Tibial nerve (tissue), 4 donors: ENCODE measurements at places on chromosomes 4 and X. TPM values are rescaled to one million over a fixed set of nuclear protein-coding genes. Genes with fewer than 3 reads are reported as not detected.
A peak's percentile ranks its signal among the peaks of the same experiment; 100 is the strongest.

- DNase-seq, result peak; percentile 23
Observed at GRCh38 chr4:158172261-158173258, at the start of gene GASK1B. GASK1B (minus strand) TSS chr4:158173025; CDS start chr4:158171375, 1,650 bp downstream.

GRCh38 chrX:989959-990510 is 222.4 kb downstream of the CRLF2 start:
- peak; percentile 7 for DNase-seq

DNA sequence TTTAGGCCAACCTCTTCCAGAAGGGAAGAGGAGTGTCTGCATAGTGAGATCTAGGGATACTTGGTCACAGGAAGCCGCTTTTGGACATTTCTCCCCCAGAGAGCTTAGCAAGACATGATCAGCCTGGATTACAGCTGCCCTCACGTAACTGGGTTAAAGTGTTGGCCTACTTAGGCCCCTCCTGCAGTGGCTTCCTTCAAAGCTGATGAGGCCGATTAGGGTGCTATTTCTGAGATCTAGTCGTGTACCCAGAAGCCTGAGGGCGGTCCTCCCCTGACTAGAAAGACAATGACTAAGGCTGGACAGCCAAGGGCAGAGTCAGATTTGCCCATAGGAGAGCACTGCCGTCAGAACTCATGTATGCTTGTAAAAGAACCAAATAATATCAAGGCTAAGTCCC is 135.0 kb downstream of the AMMECR1 start:
- no peak for DNase-seq

DNA sequence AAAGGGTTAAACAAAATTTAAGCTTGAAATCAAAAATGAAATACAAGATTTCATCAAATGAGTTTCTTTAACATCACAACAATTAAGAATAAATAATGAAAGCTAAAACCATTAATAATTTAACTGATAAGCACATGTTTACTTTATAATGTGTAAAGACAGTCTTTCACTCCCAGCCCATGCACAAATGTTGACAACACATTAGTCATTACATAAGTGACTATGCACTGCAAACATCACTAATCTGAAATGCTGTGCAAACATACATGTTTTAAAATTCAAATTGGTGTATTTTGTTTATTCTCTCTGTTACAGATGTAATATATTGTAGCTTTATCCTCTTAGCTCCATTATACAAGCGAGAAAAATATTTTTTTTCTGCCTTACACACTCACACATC is 220.6 kb upstream of the CPXCR1 start:
- no peak for DNase-seq

The EXOC1L gene
- not detected for total RNA-seq

GRCh38 chrX:108312957-108313356 is 125.3 kb downstream of the COL4A6 start:
- no peak for DNase-seq

The PUDP gene
- 11.9 TPM for total RNA-seq

- DNase-seq, result no peak
Observed at GRCh38 chr4:20483416-20483815, 216.8 kb upstream of the PACRGL start.

DNA sequence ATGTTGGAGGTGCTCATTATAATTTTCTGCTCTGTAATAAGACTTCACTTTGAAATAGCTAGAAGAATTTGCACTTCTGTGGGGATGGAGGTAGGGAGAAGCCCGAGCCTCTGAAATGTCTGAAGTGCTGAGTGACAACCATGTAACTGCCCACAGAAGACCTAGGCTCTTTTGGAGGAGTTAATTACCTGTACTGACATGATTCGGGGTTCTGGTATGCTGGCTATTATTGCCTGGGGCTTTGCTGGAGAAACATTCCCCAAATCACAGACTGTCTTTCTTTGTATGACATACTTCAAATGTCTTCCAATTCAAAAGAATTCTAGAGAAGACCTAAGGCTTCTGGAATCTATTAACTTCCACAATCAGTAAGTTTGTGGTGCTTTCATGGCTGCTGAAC is 211.2 kb upstream of the POF1B start:
- no peak for DNase-seq

GRCh38 chr4:122755675-122756074 is 23.2 kb downstream of the BBS12 start:
- DNase-seq, result no peak

The SHOX gene
- total RNA-seq, result not detected

The BMX gene
- total RNA-seq, result 2.3 TPM

- DNase-seq, result no peak
Observed at GRCh38 chr4:124329134-124329533, 383.4 kb downstream of the ANKRD50 start.

DNA sequence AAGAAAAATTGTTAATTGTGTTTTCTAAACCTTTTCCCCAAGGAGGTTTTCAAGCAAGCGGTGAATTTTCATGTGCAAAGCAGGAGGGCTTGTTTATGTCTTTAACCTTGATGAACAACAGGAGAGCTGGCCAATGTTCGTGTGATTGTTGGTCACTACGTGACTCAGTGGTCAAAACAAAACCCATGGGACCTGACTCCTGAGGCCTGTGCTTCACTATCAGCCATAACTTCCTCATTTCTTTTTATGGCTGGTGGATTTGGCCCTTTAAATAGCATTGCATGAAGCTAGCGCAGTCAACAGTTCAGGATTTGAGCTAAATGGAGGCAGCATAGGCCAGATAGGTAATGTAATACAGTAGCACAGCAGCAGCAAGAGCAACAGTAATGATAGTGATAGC is 80.5 kb downstream of the MID1IP1 start:
- no peak for DNase-seq

DNA sequence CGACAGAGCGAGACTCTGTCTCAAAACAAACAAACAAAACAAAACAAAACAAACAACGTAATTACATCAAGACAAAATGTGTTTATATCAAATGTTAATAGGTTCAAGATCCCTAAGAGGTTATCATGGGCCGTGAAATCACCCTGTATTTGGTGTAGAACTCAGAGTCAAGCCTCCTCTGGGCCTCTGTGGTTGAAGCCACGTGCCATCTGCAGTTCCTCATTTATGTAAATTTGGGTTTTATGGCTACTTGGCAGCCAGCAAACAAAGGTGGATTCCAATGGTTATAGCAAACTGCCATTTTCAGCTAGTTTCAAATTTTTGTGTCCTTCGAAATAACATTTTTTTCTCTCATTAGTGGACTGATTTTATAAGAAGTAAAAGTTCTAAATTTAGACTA is 16.4 kb downstream of the NSDHL start:
- no peak for DNase-seq

The SULT1E1 gene
- total RNA-seq, result not detected

DNA sequence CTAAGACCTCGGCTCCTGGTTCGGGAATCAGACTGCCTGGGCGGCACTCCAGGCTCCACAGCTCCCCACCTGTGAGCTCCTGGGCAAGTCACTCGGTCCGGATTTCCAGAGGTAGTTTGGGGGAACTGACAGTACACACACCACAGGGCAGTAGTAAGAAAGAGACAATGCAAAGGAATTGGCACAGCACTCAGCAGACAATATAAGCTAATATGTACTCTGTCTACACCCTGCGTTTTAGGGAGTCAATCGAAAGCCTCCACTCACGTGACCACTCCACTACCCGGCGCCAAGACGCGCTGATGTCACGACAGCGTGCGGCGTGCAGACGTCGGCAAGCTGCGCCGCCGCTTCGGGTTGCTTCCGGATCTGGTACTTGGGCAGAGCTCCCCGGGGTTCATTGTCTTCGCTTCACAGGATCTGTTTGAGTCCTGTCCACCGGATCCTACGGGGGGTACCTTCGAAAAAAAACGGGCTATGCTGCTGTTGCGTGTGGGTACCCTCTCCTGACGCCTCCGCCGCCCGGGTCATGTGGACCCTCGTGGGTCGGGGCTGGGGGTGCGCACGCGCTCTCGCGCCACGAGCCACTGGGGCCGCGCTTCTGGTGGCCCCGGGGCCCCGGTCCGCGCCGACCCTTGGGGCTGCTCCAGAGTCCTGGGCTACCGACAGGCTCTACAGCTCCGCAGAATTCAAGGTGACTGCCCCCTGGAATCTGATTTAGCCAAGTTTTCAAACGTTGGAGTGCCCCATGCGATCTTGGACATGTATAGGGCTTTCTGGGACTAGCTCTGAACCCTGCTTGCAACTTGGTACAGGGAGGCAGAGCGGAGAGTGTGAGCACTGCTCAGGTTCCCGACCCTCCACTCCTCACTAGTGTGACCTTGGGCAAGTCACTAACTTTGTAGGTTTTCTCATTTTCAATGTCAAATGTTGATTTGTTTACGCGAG is at the start of gene GUF1:
GUF1 (plus strand) TSS at position 327 of the 948 bp plus-strand sequence; CDS start at position 530, 203 bp downstream.
- peak; percentile 70 for DNase-seq

DNA sequence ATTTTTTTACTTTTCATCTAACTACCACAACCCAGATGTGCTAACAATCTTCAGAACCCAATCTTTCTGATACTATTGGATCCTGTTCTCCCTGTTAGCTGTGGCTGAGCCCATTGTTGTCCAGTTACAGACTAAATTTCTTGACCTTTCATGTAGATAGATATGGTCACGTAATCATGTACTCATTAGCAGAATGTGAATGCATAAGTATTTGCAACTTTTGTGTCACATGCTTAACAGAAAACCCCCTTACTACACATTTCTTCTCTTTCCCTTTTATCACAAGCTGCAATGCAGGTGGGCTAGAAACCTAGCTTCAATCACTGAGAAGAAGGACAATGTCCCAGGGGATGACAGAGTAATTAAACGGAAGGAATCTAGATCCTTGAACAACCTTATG is 13.1 kb upstream of the FAM13A start:
- DNase-seq, result no peak
